ENCODE measurements at places on chromosomes 5 and 9.

GRCh38 chr5:169933616-169934015, 46.7 kb downstream of the INSYN2B start:
- no peak for DNase-seq

DNA sequence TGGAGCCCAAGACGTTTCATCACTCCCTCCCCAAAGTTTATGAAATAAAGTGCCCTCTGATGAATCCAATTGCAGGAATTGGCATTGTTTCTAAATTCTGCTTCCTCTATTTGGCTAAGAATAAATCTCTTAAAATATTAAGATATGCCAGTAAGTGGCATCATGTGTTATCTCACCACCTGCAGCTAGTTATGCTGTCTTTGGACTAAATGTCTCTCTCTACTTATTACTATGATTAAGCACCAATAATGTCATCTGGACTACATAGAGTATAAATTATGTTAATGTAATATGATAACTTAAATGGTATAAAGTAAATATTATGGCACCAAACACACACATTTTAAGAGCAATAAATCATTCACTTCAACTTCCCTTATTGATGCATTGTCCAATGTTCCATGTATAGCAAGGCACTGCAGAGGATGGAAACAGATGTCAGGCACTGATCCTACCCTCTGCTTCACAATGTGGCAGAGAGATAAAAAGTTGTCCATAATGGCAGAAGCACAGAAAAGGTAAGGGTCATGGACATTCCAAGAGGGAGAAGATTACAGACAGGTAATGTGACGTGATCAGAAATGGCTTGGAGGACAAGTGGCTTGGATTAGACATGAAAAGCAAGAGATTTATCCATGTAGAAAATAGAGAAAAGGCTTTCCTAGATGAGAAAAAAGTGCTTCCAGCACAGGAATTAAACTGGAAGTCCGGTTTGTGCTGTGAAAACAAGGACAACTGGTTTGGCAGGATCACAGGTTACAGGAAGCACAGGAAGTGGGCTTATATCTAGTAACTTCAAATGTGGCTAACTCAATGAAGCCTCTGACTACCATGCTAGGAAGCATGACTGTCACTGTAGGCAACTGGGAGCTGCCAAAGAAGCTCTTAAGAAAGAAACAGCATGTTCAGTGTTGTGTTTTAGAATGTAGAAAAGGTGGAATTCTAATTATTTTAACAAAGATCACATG, 26.7 kb downstream of the MARCHF11 start:
- DNase-seq, result no peak

DNA sequence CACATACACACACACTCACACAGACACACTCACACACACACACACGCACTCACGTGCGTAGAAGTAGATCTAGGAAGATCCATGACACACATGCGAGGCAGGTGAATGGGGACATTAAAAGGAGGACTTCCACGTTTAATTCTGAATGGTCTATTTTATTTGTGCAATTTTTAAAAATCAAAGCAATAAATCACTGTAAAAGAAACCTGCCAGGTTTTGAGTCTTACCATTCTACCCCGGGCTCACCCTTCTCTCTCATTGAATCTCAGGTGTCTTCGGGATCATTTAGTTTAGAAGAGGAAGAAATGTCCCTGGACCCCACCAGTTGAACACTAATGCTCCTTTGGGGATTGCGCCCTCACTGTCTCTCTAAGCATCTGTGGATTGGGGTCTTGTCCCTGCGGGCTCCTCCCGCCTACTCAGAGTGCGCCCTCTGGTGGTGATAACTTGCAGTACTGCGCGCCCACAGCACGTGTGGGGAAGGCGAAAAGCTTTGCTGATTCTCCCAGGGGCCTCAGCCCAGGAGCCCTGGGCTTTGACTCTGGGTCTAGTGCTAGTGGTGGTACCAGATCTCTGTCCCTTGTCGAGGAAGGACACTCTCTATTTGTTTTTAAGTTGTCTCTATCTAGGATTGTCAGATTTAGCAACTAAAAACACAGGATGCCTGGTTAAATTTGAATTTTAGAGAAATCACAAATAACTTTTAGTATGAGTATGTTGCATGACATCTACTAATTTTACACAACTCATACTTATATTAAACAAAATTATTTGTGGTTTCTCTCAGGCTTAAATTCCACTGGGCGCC, 34.8 kb downstream of the BOD1 start:
- DNase-seq, result peak; percentile 57

GRCh38 chr9:116821633-116822229, 134.6 kb downstream of the TRIM32 start:
- no peak for DNase-seq

- no peak for DNase-seq
Measured at GRCh38 chr5:111461934-111462333, 50.4 kb downstream of the STARD4 start.

GRCh38 chr9:115167175-115167574, 49.2 kb upstream of the TNC start:
- no peak for DNase-seq

DNA sequence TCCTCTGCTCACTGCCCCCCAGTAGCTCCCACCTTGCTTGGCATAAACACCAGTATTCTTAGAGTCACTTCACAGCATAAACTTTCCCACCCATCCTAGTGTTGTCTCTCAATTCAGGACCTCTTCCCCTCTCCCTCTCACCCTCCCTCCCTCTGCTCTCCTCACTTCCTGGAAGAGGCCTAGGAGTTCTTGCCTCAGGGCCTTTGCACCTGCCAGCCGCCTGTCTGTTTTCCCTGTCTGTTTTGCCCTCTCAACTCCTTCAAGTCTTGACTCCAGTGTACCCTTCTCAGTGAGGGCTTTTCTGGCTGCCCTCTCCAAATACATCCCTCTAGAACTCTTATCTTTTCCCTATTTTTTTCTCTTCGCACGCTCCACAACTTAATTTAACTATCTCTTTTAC, 86.2 kb downstream of the ENTREP1 start:
- no peak for DNase-seq

All from stimulated activated CD4-positive, alpha-beta T cell treated with anti-CD3 and anti-CD28 coated beads, Interleukin-15, amount 100 ng/mL, for 24 hours (primary cell).